Naive thymus-derived CD4-positive, alpha-beta T cell (primary cell): ENCODE measurements at places on chromosomes 13 and 19.

- DNase-seq: no peak
Observed at GRCh38 chr13:77896536-77896935, 22.1 kb downstream of the EDNRB start.

DNA sequence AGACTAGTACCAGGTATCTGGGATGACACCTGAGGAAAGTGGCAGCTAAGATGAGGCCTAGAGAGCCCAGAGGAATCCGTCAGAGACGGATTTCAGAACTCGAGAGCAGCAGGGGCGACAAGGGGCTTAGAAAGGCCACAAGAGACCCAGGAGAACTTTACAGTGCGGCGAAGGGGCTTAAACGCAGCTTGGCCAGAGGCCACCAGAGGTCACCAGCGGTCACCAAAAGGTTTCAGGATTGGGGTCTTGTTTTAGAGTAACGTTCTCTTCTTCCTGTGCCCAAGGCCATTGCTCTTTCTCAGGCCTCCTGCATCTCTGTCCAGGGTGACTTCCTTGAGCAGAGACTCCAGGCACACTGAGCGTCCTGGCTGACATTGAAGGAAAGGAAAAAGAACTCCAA is 2.2 kb downstream of the ZSCAN22 start:
- DNase-seq: no peak

DNA sequence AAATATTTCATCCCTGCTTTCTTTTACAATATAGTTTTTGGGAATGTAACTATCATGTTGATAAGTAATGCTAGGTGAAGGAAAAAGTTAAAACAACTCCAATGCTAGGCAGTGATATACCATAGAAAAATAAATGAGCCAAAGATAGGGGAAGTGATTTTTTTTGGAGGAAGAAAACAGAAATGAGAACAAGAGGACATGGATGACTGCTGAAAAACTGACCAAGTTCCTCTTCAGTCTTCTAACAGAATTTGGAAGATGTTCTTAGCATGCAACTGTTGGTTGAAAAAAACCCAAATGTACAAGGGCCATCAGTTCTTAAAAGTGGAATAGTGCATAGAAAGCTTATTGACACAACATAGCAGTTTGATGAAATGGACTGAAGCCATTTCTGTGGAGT is 262.5 kb upstream of the STARD13 start:
- DNase-seq: no peak

DNA sequence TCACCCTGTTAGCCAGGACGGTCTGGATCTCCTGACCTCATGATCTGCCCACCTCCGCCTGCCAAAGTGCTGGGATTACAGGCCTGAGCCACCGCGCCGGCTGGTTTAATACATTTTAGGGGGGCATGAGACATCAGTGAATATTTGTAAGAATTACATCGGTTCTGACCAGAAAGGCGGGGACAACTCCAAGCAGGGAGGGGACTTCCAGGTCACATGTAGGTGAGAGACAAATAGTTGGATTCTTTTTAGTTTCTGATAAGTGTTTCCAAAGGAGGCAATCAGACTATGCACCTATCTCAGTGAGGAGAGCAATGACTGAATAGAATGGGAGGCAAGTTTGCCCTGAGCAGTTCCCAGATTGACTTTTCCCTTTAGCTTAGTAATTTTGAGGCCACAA is 3.7 kb upstream of the ZNF552 start:
- DNase-seq: no peak
